ENCODE measurements at places on chromosomes 13 and 19.

GRCh38 chr19:47820410-47820809, 1.3 kb upstream of the CRX start:
- DNase-seq, result no peak

- DNase-seq, result no peak
Measured at GRCh38 chr13:77919921-77920294, 1.3 kb upstream of the EDNRB start.

DNA sequence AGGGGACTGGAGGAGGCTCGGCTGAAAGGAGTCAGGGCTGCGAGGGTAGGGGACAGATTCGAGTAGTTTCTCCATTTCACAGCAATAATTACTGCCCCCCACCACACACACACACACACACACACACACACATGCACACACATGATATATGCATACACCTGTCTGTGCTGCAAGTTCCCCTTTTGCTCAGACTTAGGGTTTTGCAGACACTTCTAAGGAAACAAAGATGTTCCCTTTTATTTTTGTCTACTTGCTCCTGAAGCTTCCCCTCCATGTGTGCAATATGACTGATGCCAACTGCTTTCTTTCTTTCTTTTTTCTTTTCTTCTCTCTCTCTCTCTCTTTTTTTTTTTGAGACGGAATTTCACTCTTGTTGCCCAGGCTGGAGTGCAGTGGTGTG, 13.4 kb downstream of the MBD3L2B start:
- no peak for DNase-seq

DNA sequence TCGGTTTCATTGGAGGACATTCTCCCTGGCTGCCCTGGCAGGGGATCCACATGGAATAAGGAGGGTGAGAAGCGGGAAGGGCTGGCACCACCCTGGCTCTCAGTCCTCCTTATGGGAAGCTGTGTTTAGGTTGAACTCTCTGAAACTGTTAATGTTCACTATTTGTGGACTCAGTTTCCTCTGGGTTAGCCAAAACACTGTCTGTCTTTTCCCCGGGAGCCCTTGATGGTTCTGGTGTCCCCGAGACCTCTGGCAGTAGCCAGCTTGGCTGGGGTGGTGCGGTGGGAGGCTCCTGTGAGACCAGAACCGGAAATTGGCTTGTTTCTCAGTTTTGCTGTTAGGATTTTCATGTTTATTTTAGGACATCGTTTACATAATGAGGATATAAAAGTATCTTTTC, 48.3 kb upstream of the TEX29 start:
- DNase-seq, result no peak

DNA sequence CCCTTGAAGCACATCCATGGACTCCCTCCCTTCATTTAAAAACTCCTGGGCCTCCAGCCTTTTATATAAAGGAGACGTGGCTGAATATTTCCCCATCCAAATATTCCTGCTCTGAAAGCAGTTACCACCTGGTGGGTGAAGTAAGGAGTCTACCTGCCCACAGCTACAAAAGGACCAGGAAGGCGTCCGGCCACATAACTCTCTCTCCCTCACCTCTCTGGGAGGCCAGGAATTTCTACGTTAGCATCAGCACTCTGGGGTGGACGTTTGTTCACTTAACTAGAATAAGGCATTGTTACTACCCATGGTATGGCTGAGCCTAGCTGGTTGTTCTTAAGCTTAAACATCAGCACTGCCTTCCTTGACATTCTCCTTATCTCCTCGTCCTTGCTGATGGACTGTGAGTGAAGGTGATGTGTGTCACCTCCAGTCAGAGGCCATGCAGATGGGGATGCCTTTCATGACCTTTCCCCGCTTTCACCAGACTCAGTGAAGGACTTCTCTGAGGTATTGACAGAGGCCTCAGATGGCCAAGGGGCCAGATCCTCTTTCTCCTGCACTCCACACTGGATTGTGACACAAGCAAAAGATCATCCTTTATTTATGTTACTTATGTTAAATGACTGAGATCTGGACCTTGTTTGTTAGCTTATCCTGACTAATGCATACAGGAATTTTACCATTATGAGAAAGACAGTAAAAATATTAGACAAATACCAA, 22.2 kb upstream of the KPNA3 start:
- DNase-seq, result no peak

DNA sequence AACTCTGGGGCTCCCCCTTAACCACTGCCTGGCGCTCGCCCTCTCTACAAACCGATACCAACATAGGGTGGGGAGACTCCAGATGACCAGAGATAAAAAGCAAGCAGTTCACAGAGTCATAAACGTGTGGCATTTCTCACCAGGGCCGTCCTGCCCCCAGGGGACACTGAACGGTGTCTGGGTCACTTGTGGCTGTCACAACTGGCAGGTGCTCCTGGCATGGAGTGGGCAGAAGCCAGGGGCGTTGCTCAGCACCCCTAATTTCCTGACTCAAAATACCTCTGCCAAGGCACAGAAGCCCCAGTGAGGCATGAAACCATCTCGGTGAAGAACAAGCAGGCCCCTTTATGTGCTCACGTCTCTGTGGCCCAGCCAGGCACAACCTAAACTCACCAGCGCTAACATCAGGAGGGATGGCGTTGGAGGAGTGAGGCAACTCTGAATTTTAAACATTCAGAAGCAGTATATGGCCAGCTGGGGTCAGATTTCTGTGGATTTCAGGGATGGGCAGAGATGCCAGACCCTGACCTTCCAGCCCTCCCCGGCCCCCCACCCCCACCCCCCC, 1.8 kb downstream of the PIP5K1C start:
- DNase-seq, result no peak

- DNase-seq, result no peak
Measured at GRCh38 chr13:35496761-35497386, 20.4 kb upstream of the MAB21L1 start.

DNA sequence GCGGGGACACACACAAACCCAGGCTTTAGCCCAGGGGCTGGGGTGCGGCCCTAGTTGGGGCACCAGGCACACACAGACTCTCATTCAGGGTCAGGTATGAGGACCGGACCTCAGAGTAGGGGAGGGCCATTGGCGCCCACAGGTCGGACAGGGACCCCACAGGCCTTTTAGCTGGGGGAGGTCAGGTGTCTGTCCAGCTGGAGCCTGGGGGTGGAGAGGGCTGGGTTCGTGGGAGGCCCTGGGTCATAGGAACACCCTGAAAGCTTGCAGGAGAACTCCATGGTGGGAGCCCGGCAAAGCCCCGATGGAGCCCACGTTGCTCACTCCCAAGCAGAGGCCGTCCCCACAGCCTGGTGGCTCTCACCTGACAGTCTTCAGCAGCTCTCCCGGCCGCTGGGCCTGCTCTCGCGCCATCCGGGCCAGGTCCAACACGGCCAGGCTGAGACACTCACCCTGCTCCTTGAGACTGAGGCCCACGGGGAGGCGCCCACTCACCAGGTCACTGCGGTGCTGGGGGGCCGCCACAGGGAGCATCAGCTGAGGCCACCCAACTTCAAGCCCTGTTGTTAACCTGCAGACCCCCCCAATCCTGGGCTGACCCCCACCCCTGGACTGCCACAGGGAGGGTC, 5.0 kb downstream of the JAK3 start:
- DNase-seq, result no peak

Data from Peyer's patch (tissue), 4 donors.